ENCODE measurements at places on chromosomes 2 and 18.

DNA sequence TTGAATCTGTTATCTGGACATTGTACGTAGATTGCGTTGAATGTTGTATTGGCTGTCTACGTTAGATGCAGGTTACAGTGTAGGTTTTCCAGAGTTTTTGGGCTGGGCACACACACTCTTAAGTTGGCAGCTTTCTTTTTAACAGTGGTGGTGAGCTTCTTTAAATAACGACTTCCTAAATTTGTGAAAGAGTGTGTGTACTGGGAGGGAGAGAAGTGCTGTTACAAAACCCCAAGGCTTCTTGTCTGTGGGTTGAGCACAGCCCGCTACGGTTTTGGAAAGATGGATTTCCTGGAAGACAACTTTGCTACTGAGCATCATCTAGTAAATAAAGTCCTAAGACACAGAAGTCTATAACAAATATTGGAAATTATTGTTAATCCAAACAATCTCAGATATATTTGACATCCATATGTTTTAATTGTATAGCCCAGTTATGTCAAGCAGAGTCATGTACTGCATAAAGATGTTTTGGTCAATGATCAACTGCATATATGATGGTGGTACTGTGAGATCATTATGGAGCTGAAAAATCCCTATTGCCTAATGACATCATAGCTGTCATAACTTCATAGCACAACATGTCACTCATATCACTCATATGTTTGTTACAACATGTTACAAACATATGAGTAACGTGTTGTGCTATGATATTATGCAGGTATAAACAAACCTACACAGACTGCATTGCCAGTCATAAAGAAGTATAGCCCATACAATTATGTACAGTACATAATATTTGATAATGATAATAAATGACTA lies 7.9 kb upstream of the THUMPD2 start:
- DNase-seq, result no peak

GRCh38 chr2:182592691-182593393 lies 123.2 kb upstream of the DNAJC10 start:
- DNase-seq, result no peak

- DNase-seq, result no peak
These were observed 212.0 kb upstream of the RAB6C start for GRCh38 chr2:129767346-129768035.

GRCh38 chr2:17878281-17879136 lies at the start of gene KCNS3:
Gene KCNS3 (plus strand): TSS chr2:17878667. CDS start chr2:17931009, 52,342 bp downstream.
- DNase-seq, result peak; percentile 36

DNA sequence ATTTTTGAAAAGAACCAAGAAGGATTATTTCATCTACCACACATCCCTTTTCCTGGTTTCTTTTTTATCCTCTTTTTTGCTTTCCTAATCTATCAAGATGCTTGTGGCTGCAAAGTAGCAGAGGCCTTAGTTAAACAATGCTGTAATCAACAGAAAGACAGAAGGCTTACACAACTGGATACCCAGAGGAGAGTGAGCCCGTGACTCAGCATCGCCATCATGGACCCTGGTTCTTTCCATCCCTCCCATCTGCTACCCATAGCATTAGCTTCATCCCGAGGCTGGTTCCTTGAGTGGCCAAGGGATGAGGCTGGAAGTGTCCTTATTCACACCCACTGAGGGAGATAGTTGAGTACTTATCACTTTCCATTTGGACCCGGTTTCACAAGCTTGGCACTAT lies 7.5 kb upstream of the HAAO start:
- no peak for DNase-seq

Data from hematopoietic multipotent progenitor cell treated with erythropoietin and hydrocortisone succinate and interleukin-3 and kit ligand, for 6 days (in vitro differentiated cells).